ENCODE measurements at places on chromosomes 12 and 14.

- no peak for DNase-seq
These were observed 74.2 kb upstream of the C14orf180 start for GRCh38 chr14:104505085-104506074.

- no peak for DNase-seq
These were observed 86.1 kb upstream of the CNOT2 start for GRCh38 chr12:70157099-70157498.

DNA sequence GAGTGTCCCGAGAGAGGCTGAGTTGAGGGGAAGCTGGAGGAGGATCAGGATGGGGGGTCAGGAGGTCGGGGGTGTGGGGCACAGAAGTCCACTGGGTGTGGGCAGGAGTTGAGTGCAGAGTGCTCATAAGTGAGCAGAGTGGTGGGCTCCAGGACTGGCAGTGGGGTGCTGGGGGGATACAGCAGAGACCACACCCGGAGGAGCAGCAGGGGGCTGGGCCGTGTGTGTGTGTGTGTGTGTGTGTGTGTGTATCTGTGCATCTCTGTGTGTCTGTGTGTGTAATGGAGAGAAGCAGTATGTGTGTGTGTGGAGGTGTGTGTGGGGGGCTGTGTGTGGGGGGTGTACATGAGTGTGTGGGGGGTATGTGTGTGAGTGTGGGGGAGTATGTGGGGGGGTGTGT is 4.9 kb upstream of the NUDT14 start:
- no peak for DNase-seq

- DNase-seq, result no peak
These were observed 88.7 kb upstream of the RAP1B start for GRCh38 chr12:68521848-68522502.

DNA sequence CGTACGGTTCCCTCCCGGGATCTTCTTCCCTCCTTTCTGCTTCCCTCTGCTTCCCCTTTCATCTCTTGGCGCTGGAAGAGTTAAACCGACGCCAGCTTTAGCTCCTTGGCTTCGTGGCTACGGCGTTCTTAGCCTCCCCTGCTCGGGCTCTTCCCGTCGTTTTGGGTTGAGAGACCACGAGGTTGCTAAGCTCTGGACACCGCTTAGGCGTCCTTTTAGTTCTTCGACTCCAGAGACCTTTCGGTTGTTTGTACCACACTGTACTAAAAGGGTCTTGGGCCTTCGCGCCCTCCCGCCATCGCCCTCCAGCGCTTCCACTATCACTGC is 545 bp downstream of the CPSF2 start:
- no peak for DNase-seq

DNA sequence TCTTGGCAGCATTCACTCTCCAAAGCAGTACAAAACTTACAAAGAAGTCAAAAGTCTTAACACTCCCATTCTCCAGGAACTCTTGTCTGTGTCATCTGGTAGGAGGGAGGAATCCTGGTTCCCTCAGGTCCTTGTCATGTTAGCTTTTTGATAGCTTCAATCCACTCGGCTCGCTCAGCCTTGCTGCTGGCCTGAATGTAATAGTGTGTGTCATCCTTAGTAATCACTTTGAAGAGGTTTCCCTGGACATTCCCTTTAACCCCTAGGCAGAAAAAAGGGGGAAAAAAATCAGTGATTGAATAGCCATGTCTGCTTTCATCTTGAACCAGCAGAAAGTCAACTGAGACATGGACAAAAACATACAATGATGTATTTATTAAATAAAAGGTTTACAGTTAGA is 24.8 kb downstream of the PLEK2 start:
- no peak for DNase-seq

GRCh38 chr14:101721951-101722661 is 39.4 kb upstream of the PPP2R5C start:
- DNase-seq, result no peak

GRCh38 chr12:19387161-19387560 is 52.1 kb upstream of the AEBP2 start:
- no peak for DNase-seq

DNA sequence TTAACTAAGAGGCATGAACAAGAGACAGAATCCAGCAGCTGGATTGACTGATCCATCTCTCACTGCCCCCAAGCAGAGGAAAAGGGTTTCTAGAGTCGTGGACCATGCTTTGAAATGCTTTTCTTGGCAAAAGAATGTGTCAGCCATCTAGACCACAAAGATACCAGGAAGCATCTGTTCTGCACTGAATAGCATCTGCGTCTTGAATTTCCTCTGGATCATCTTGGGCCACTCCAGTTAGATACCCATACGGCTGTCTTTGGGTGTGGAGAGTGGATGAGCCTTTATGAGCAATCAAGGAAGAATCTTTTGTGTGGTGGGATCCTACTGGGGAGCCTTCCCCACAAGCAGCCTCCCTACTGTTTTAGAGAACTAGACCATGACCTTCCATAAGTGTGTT is 16.0 kb upstream of the RFX4 start:
- DNase-seq, result no peak

GRCh38 chr14:104129556-104129955 is 8.8 kb upstream of the KIF26A start:
- no peak for DNase-seq

- no peak for DNase-seq
These were observed 8.7 kb downstream of the SMIM41 start for GRCh38 chr12:52087961-52088820.

- no peak for DNase-seq
These were observed 334.7 kb downstream of the DPF3 start for GRCh38 chr14:72559202-72559601.

Measured in activated naive CD4-positive, alpha-beta T cell (primary cell).